CD4-positive, alpha-beta T cell (primary cell): ENCODE measurements at places on chromosomes 3 and 15.

GRCh38 chr3:43425829-43426228 is 139.5 kb downstream of the SNRK start:
- no peak for DNase-seq

- no peak for DNase-seq
Measured at GRCh38 chr3:12686096-12686495, 22.2 kb upstream of the RAF1 start.

GRCh38 chr3:95184038-95184437 is 1121.2 kb downstream of the NSUN3 start:
- no peak for DNase-seq

- no peak for DNase-seq
Measured at GRCh38 chr3:119626196-119626595, 28.5 kb downstream of the PLA1A start.

GRCh38 chr3:65338571-65338970 is 650.8 kb upstream of the ADAMTS9 start:
- no peak for DNase-seq

- DNase-seq: no peak
Measured at GRCh38 chr3:143252931-143253330, 133.4 kb downstream of the CHST2 start.

DNA sequence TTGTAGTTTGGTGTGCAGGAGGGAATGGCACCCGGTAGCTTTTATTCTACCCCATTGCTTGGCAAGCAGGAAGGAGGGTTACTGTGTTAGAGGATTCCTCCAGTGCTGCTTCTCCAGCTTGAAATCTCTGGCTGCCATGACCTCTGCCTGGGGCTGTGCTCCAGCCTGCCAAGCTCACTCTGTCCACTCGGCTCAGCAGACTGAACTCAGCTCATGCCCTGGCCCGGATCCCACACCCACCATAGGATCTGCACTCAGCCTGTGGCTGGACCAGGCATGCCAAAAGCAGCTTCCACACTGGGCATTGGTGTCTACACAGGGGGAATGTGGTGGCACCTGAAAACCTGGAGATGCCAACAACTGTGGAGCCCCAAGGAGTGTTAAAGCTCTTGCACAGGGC is 26.3 kb downstream of the CLDN16 start:
- no peak for DNase-seq

- DNase-seq: no peak
Measured at GRCh38 chr3:164897342-164897741, 181.0 kb downstream of the SI start.

- DNase-seq: no peak
Measured at GRCh38 chr15:55628369-55628730, 40.2 kb upstream of the PYGO1 start.

DNA sequence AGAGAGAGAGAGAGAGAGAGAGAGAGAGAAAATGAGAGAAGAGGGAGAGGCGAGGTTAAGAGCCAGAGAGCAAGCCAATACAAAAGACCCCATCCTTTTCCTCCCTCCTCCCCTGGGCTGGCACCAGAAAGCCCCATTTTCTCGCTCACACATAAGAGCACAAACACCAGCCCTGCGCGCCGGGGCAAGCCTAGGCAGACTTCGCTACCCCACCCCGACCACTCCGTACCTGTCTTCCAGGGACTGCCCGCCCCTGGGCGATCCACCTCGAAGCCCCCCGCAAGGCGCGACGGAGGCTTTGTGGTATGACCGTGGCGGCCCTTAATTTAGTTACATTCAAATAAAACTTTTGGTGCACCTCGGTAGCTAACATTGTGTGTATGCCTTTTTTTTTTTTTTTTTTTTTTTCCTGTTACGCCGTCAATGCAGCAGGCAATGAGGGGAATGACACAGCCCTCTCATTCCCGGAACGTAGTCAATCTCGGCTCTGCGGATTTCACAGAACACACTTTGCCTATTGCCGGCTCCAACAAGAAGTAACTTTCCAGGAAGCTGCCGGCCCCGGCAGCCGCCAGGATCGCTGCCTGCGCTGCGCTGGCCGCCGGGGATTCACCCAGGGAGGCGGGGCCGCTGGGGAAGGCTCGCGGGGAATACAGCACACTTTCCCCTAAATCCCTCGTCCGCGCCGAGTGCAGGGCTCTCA is 7.7 kb downstream of the BCL6 start:
- DNase-seq: no peak

DNA sequence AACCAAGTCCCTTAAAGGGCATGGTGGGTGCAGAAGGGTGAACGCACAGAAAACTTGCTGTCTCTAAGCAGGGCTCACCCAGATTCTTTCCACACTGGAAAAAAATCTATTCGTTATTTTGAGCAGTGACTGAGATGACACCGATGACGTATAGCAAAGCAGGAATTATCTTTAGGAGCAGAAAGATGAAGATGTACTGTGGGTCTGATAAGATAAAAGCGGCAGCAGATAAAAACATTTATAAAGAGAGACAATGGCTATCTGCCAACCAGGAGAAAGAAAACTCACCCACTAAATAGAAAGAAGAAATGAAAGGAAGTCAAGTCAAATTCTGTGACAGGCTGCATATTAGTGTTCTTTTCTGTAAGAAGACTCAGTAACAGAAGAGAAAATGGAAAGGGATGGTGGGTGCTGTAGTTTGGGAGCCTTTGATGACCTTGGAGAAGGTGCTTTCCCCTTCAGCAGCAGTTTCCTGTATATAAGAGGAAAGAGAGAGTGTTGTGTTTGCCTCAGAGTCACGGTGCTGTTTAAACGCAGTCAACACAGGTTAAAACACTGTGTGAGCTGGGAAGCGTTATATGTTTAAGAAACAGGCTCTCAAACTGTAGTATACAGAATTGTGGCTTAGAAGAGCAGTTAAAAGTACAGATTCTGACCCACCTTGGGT is 111.6 kb downstream of the AQP9 start:
- no peak for DNase-seq

DNA sequence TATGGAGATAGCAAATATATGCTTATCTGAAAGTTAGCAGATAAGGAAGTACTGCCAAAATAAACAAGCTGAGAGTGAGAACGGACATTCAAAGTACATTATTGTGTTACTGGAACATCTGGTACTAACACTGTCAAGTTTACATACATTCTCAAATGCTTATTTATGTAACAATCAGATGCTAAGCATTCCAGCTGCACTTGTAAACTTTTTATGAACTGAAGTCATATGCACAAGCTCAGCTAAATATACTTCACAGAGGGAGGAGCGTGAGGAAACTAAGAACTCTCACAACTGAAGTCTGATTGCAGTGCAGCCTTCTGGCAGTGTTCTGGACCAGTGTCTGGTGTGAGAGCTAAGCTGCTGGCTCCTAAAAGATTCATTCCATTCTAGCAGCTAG is 223.7 kb upstream of the NANOGP8 start:
- no peak for DNase-seq

DNA sequence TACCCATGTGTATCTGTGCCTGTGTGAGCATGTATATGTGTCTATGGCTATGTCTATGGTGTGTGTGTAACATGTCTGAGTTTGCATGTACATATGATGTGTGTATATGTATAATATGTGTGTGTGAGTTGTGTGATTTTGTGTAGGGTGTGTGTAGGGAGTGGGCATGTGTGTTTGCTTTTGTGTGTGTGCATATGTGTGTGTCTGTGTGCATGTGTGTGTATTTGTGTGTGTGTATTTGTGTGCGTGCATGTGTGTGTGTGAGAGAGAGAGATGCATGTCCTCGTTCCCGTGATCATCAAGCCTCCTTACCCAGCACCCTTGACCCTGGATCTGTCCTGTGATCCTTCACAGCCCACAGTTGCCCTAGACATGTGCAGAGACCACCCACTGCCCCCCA is 79.5 kb downstream of the LINGO1 start:
- DNase-seq: no peak

GRCh38 chr15:45631776-45632175 is 3.1 kb upstream of the SQOR start:
- DNase-seq: no peak

- no peak for DNase-seq
Measured at GRCh38 chr3:16741890-16742289, 136.7 kb upstream of the DAZL start.

GRCh38 chr3:126005951-126006350 is 37.0 kb downstream of the ROPN1B start:
- DNase-seq: no peak

DNA sequence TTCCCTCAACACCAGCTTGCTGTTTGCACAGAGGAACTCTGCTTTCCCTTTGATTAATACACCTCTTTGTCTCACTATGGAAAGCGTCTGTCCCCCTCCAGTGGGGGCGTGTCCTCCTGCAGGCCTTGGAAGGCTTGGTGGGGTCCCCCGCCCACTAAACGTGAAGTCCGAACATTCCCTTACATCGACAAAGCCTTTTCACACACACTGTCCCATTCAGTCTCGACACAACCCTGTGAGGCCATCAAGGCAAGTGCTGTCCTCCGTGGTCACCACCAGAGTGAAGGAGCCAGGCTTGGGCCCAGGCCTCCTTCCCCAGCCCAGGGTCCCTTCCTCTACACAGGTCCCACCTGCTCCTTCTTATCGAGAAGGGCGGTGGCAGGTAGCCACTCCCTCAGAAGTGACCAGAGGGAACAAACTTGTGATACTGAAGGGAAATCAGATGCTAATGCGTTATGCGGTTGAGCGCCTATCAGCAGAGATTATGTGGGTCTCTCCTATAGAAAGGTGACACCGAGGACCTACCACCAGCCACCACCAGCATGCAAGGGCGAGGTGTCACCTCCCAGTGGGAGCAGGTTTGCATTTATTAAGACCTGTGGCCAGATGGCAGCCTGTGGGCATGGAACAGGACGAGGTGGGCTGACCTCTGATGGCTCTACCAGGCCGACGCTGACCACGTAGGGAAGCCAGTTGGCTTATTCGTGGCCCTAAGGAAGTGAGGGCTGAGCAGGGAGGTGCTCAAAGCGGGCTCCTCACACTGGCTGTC is 6.6 kb downstream of the NRROS start:
- no peak for DNase-seq

DNA sequence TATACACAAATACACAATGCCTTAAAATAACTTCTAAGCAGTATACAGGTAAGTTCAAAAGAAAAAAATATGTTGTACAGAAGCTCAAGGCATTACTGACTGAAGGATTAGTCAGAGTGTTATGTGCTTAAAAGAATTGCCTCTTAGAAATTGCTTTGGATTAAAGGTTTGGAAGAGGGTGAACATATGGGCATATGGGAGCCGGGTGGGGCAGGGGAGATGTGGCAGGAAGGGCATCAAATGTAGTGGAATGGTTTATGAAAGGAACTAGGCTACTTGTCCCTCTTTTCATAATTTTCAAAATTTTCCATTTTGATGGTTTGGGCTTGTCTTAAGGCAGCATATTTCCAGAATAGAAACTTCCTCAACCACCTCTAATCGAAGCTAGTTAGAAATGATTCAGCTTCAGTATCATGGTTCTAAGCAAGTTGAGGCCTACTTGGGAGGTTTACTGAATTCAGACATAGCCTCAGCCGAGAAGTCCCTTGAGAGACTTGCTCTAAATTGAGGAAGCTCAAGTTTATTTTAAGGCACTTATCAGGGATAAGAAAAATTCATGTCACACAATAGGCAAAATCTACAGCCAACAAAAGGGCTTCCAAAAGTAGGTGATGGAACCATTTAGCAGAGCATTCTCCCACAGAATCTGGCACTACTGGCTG is 10.1 kb upstream of the GOLGB1 start:
- no peak for DNase-seq

DNA sequence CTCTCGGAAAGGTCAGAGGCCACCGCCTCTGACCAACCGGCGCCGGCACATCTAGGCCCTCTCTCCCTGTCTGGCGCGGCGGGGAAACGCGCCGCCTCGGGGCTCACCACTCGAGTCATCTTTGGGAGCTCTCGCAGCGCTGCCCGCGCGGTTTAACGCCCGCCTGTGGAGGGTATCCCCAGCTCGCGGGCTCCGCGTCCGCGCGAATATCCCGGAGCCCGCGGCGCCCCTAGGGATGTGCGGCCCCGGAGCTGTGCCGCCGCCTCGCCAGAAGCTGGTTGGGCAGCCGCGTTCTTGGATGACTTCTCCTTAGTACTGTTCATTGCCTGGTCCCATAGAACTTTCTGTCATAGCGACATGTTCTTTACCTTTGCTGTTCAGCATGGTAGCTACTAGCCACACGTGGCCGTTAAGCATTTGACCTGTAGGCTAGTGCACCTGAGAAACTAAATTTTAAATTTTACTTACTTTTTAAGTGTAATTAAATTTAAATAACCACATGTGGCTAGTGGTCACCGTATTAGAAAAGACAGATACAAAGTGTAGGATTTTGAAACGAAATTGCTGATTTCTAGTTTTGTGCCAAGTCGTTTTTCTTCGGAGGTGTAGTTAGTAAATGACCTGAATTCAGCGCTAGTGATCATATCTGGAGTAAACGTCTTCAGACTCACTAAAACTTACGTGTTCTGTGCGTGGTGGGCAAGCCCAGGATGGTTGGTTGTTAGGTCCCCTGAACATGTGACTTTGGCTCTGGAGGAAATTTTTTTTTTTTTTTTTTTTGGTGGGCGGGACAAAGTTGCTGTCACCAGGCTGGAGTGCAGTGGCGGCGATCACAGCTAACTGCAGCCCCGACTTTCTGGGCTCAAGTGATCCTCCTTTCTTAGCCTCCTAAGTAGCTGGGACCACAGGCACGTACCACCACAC is 835 bp downstream of the ARIH2 start:
- DNase-seq: peak; percentile 67

DNA sequence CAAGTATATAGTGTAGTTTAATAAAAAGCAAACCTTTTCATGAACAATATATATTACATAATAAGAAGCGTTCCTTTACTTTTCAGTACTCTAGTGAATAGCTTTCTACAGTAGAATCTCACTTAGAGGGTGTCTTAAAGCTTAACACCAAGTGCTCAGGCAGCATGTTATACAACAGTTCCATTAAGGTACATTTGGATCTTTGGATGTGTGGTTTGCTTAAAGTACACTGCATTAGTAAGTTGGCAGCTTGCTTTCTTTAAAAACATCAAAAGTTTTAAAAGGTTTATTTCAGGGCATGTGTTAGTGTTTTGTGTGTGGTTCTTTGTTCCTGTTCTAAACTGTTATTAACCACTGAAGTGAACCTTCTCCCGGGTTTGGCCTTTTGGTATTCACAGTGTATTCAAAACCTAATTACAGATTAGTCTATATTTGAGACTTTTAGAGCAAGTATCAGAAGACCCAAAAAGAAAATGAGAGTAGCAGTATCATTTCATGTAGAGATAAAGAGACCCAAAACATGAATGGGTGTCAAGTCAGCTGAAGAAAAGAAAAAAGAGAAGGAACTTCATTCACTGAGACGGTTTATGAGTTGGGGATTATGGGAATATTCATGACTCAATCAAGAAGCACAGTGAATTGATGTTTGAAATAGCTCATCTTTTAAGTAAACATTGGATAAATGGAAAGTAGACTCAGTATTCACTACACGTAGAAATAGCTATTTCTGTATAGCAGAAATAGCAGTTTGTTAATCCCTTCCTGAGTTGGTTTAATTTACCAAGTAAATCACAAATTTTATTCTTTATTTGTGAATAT is 93.9 kb downstream of the OPA1 start:
- DNase-seq: no peak

GRCh38 chr3:151015181-151015580 is 42.7 kb upstream of the CLRN1 start:
- no peak for DNase-seq

- no peak for DNase-seq
Measured at GRCh38 chr3:138944929-138945708, 1.8 kb downstream of the FOXL2 start.

GRCh38 chr3:86958534-86958933 is 32.4 kb downstream of the VGLL3 start:
- DNase-seq: no peak
